ENCODE measurements at places on chromosomes 7 and 10. TPM values are rescaled to one million over a fixed set of nuclear protein-coding genes. Genes with fewer than 3 reads are reported as not detected.

DNA sequence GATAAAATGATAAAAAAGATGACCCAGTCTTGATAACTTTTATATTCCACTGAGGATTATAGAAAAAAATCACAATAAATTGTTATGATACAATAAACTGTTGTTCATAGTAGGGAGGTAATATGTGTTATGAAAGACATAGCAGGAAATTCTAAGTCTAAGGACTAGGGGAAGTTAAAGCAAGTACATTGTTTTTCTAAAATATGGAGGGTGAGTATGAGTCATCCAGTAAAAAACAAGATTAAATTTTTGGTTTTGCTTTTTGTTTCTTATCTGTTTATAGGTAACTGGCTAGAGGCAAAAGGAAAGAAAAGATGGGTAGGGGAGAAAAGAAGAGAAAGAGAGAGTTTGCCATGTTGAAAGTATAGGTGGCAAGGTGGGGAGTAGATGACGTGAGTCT lies 188.4 kb downstream of the POLR1F start:
- no peak for DNase-seq

GRCh38 chr10:89357096-89357495 lies 20.8 kb upstream of the IFIT1B start:
- no peak for DNase-seq

DNA sequence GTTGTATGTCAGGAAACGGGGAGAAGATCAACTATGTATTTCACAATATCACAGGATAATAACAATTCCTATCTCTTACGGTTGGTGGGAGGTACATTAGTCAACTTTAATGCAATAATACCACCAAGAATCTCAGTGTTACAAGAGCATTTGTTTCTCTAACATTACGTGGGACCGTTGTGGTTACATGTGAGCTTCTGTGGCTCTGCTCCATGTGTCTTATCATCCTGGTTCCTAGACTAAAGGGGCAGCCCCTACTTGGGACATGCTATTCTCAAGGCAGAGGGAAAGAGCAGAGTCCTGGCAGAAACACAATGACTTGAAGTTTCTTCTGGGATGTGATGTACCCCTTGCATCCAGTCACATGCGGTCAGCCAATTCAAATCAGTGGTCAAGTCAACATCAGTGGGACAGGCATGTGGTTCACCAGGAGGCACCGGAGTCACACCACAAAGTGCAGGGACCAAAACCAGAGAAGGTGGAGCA lies 2.5 kb upstream of the ZNF22 start:
- DNase-seq: no peak

Gene TMEM178B
- not detected for polyA plus RNA-seq

Gene ANKRD61
- 0.09 TPM for polyA plus RNA-seq
